ENCODE measurements at places on chromosomes 2 and 18.

GRCh38 chr2:202032846-202033316 lies 774 bp upstream of the FZD7 start:
- peak; percentile 62 for DNase-seq

DNA sequence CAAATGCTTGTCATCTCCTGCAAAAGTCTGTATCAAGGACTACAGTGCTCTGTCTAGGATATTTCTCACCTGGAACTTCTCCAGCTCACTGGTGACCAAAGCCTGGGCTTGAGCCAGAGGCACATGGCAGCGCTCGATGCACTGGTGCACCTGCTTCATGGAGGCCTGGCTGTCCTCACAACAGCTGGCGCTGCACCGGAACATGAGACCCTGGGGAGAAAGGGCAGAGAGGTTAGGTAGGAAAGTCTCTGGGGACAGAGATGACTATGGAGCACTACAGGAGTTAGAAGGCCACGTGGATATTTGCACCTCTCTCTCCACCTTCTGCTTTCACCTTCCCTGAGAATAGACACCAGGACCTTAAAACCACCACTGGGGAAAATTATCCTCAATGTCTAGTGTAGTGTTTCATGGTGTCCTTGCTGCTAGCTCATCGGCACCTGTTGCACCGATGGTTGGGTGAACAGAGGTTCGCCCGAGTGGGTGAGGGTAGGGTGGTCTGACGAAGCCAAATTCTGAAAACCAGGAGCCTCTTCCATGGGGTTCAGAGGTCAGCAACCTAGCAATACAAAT lies 1.0 kb downstream of the FAM136A start:
- no peak for DNase-seq

DNA sequence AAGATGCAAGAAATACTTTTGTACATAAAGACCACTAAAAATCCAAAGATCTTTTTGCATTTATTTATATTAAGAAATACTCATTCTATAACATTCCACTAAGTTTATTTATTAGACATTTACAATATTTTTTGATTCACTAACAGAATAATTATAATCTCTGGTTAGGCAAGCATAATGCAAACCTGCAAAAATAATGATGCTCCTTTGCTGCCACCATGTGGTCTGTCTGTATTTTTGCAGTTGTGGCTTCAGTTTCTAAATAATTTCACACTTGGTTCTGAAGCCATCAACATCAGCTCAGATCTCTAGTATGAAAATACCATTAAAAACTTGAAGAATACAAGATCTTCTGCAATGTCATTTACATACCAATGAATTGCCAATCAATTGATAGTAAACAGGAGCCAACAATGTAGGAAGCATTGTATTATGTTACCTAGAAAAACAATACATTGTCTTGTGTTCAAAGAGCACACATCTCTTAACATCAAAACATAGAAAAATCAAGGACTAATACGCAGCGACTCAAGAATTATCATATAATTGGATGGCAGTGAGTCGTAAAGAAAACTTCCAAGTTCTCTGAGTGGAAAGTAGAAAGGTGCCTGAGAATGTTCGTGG lies 28.8 kb upstream of the WDR75 start:
- DNase-seq, result peak; percentile 89

DNA sequence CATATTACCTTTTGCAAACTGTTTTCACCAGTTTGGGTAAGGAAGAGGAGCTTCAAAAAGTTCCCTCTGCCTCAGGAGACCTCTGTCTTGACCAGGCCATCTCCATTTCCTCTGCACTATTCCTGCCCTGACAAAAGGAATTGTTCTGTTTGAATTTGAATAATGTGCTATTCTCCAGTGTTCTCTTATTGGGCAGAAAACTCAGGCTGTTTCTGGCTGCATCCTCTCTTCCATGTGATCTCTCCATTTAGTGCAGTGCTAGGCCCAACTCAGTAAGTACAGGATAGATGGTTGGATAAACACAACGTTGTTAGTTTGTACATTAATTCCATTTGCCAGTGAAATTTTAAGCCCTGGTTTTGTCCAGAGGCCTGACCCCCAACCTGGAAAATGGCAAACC lies 102.2 kb upstream of the CELF4 start:
- no peak for DNase-seq

DNA sequence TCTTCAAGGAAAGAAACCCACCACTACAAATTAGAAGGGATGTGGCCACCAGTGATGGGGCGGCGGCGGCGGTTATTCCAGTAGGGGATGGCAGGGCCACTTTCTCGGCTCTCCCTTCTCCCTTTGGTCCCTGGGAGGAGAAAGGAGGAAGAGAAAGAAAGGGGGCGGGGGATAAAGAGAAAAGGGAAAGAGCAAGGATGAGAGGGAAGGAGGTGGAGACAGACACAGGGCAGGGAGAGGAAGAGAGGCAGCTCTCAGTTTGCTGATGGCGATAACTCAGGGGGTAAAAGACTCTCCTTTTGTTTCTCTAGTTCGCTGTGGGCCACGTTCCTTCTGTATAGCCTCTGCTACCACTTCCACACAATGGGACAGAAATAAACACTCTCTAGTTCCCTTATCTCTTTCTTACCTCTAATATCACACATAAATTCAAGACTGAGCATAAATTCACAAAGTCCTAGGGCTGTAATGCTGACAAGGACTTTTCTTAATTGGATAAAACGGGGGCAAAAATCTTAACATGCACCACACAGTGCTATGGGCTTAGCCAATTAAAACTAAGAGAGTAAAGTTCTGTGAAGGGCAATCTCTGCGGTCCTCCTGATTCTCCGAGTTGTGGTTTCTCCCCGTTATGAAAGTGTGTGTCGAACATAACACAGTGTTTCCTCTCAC lies 14.6 kb downstream of the SFT2D3 start:
- no peak for DNase-seq

- no peak for DNase-seq
Observed at GRCh38 chr2:226564667-226565066, 235.0 kb downstream of the IRS1 start.

DNA sequence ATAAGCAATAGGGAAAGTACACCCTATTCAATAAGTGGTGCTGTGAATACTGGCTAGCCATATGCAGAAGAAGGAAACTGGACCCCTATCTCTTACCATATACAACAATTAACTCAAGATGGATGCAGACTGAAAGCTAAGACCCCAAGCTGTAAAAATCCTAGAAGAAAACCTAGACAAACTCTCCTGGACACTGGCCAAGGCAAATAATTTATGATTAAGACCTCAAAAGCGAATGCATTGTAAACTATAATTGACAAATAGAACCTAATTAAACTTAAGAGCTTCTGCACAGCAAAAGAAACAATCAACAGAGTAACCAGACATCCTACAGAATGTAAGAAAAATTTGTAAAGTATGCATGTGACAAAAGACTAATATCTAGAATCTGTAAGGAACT lies 41.1 kb upstream of the ASXL3 start:
- DNase-seq, result no peak

- no peak for DNase-seq
Observed at GRCh38 chr2:230075988-230076631, 7.4 kb upstream of the SLC16A14 start.

- peak; percentile 71 for DNase-seq
Observed at GRCh38 chr18:24272229-24272525, 125.4 kb downstream of the OSBPL1A start.

GRCh38 chr2:236105955-236106607 lies 62.1 kb downstream of the GBX2 start:
- DNase-seq, result no peak

DNA sequence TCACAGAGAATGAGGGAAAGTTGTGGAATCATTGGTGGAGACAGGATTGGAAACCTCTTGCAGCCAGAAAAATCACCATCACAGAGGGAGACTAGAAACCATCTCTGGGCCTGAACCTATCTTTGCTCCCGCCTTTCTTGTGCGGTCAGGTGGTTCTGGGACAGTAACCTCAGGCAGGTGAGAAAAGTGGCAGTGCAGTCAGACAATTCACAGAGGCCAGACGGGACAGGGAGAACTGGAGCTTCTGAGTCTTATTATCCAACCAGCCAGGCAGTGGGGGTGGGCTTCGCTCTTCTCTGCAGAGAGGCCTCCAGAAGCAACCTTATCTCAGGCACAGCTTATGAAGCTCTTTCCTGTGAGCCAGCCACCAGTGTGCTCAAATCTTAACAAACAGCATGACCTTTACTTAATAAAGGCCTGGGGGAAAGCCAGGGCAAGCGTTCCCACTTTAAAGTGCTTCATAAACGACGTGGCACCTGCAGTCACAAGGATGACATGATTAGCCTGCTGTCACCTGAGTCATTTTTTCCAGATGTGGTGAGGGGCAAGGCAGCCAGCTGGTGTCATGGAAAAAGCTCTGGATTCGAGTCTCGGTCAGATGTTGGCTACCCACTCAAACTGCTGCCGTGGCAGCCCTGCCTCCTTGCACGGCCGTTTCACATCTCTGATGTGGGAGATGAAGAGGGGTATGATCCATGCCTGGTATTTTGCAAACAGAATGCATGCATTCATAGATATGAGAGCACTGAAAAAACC lies 109.7 kb downstream of the B3GNT2 start:
- DNase-seq, result no peak

DNA sequence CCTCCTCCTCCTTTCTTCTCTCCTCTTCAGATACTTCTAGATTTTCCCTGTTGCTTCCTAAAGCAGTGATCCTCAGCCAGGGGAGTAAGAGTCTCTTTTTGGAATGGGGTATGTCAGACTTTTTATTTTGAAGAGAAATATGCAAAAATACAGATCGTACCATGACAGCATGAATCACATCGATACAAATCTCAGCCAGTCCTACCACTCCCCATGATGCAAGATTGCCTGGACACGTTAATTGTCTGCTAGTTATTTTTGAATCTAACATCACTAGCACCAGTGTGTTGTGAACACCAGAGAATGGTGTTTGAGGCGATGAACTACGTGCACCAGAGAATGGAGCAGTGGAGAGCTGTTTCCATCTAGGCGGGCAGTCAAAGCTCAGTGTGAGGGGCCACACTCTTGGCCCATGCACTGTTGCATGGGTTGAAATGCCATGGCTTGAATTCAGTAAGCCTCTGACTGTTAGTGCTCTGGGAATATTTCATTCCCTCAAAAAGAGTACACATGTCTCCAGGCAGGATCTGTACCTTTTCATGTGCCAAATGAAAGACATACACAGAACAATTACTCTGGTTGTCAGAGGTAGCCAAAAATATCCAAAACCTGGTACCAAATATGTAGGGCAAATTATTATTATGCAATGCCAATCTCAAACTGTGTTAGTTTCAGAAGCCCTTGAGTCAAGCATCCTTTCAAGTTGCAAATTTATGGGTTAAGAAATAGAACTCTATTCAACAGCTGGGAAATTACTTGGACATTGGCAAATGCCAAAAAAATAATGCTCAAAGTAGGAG lies 46.3 kb upstream of the RALBP1 start:
- no peak for DNase-seq

DNA sequence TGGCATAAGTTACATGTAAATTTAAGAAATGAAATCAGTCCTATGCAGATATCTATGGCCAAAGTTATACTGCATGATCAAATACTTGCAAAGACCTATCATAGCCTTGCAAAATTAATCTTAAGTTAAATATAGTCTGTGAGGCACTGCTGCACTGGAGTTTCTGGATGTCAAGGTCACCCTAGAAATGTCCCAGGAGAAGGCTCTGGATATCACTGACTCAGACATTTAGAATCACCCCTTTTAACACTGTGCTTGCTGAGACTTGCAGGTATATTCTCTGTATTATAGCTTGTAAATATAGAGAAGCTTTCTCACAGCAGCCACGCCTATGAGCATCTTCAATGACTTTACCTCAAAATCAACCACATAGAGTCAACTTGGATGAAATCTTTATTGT lies 51.5 kb downstream of the ETAA1 start:
- DNase-seq, result no peak

- DNase-seq, result peak; percentile 94
Observed at GRCh38 chr2:46329803-46330775, 32.9 kb downstream of the EPAS1 start.

DNA sequence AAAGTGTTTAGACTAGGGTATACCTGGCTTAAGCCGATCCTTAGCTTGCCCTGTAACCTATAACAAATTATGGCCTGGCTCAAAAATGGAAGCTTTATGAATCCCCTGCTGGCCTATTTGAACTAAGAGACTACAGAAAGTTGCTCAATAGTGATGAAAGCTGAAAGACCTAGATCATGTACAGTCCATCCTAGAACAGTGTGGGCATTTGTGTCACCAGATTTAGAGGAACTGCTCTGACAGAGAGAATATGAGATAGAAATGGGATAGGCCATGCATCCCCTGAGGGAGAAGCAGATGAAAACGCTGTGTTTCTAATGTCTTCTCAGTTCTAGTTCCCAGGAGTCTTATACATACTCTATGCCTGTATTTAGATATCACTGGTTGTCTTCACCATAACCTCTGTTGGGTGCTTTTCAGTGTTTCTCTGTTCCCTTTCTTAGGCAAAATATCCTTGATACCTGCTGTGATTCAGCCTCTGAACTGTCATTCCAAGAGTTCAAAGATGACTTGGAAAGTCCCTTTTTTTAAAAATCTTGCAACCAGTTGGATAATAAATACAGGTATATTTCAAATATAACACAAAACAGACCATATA lies 246.9 kb upstream of the SLC39A10 start:
- no peak for DNase-seq

GRCh38 chr2:242085941-242086621 lies 216.6 kb downstream of the RTP5 start:
- no peak for DNase-seq

GRCh38 chr2:212228743-212229171 lies 309.8 kb downstream of the ERBB4 start:
- DNase-seq, result peak; percentile 58

GRCh38 chr2:229701716-229702115 lies 12.6 kb downstream of the DNER start:
- no peak for DNase-seq

DNA sequence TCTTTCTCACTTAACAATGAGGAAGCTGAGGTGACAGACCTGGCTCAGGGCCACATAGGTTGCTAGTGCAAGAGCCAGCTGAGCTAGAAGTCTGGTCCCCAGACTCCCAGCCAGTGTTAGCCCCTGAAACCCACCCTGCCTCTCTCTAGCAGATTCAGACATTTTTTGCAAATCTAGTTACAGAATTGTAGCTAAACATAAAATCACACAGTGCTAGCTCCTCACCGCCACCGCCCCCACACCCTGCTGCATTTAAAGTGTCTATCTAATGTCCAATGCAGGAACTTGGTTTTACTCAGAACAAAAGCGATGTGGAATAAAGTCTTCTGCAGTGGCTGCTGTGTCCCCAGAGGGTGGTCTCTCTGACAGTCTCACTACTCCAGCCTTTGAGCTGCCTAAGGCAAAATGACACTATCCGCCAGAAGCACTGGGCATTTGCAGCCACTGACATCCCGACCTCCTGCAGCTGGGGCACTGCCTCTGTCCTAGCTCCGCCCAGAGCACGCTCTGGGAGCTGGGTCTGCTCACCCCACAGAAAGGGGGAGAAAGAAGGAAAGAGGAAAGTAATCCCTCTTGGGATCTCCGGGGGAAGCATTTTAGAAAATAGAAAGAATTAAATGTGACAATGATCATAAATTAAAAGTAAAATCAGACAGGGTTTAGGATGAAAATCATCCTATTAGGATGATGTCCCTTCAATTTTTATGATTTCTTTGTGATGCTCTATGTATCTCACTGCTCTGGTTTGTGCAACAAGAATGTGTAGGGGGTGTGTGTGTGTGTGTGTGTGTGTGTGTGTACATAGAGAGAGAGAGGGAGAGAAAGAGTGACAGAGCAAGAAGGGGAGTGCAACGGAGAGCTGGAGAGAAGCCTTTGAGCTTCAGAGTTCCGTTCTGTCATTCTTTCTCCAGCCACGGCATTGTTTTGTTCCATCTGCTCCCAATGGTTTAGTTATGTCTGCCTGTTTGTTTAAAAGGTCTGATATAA lies 50.5 kb upstream of the ST8SIA3 start:
- DNase-seq, result no peak

Data from fibroblast of lung (primary cell).